Activated naive CD4-positive, alpha-beta T cell treated with anti-CD3 and anti-CD28 coated beads for 36 hours (primary cell): ENCODE measurements at places on chromosomes 4 and X. TPM values are rescaled to one million over a fixed set of nuclear protein-coding genes. Genes with fewer than 3 reads are reported as not detected.

The CC2D2A gene
- not detected for total RNA-seq

The DCLK2 gene
- not detected for total RNA-seq

The AGTR2 gene
- total RNA-seq: not detected

The PRDM5 gene
- total RNA-seq: 0.57 TPM

The GYPB gene
- not detected for total RNA-seq

GRCh38 chr4:88062843-88063242 is 55.4 kb downstream of the PKD2 start:
- no peak for DNase-seq
- no peak overlapping the region for H3K27ac ChIP-seq
- H3K27me3 ChIP-seq: no peaks in the 10 kb centered on the region
- peaks cover 11% of the 10 kb centered on the region for H3K36me3 ChIP-seq

DNA sequence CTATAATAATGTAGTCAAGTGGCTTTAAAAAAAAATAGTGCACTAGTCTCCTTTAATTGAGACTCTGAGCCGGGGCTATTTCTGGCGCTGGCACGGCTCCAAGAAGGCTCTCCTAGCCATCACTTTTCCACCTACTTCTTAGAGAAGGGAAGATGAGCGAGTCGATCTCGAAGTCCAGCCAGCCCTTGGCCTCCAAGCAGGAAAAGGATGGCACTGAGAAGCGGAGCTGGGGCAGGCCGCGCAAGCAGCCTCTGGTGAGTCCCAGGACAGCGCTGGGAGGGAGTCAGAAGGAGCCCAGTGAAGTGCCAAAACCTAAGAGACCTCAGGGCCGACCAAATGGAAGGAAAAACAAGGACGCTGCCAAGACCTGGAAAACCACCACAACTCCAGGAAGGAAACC is 531.9 kb downstream of the MAGEB5 start:
- H3K4me1 ChIP-seq: no peaks in the 10 kb centered on the region
- no peaks in the 10 kb centered on the region for H3K27me3 ChIP-seq
- H3K4me3 ChIP-seq: no peak overlapping the region
- H3K27ac ChIP-seq: no peak overlapping the region

DNA sequence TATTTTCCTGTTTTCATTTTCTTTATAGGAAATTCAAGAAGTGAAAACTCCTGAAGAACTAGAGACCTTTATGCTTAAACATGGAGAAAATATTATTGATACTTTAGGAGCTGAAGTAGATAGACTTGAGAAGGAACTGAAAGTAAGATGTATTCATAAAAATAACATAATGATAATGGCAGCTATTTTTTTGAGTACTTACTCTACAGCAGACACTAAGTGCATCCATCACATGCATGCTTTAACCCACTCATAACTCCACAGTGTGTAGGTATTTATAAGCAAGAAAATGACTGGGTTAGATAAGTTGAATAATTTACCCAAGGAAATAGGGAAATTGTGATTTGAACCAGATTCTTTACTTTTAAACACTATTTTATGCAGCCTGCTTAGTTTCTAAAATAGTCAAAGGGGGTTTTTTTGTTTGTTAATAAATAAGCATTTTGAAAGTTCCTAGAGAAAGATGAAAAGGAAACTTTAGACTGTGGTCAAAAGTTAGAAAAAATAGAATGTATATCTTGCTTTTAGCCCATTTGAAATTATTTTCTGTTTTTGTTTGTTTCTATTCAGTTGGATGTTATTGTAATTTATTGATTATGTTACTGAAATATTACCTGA is 74.2 kb downstream of the BEND4 start:
- H3K27me3 ChIP-seq: no peaks in the 10 kb centered on the region
- H3K4me1 ChIP-seq: no peaks in the 10 kb centered on the region
- H3K27ac ChIP-seq: no peak overlapping the region
- no peak for DNase-seq
- H3K36me3 ChIP-seq: peaks cover 8% of the 10 kb centered on the region
- no peak overlapping the region for H3K4me3 ChIP-seq

- no peak for DNase-seq
- no peaks in the 10 kb centered on the region for H3K36me3 ChIP-seq
- H3K27me3 ChIP-seq: no peaks in the 10 kb centered on the region
- no peak overlapping the region for H3K27ac ChIP-seq
Measured at GRCh38 chr4:35548921-35549320, 695.4 kb downstream of the ARAP2 start.

DNA sequence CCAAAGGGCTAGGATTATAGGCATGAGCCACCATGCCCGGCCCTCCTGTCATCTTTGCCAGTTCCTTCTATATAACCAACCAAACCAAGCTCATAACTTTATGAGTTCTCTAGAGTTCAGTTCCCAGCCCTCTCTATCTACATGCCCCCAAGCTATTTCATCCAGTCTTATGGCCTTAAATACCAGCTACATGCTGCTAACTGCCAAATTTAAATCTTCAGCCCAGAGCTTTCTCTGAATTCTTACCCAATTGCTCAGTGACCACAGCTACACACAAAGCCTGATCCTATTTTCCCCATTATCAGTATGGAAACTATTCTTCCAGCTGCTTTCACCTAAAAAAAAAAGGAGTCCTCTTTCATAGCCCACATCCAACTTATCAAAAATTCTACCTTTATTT is 23.1 kb downstream of the TMEM184C start:
- DNase-seq: no peak
- H3K36me3 ChIP-seq: peaks cover 53% of the 10 kb centered on the region
- no peak overlapping the region for H3K4me3 ChIP-seq
- no peaks in the 10 kb centered on the region for H3K27me3 ChIP-seq
- no peak overlapping the region for H3K27ac ChIP-seq

DNA sequence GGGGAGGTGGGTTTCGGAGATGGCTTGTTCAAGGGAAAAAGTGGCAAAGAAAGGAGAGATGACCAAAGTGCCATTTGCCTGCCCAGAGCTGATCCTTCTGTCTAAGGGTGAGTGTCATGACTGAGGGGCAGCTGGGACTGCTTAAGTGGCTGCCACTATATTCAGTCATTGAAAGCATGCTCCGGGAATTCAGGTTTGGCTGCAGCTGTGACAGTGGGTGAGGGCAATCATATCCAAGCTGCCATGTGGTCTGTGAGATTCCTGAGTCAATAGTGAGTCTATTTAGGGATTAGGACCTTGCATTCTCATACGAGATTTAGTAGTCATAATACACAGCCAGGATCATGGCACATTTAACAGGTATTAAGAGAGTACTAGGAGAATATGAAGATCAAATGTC is 138.8 kb upstream of the BANK1 start:
- H3K27ac ChIP-seq: no peak overlapping the region
- H3K4me1 ChIP-seq: no peaks in the 10 kb centered on the region
- no peaks in the 10 kb centered on the region for H3K36me3 ChIP-seq

DNA sequence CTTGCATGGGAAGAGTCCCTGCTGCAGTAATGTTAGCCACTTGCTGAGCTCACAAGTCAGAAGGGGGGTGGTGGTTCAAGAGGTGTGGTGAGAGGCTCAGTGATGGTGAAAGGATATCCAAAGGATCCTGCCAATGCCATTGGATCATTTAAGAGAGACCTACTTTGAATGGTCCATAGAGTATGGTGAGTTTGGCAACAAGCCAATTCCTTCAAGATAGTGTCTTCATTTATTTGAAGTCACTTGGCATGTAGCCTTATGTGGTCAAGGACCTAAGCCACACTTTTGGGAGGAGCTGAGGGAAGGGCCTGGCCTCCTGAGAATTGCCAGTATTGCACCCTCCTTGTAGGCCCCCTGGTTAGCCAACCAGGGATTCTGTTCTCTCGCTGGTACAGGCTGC is 87.9 kb downstream of the TSPAN7 start:
- H3K36me3 ChIP-seq: no peaks in the 10 kb centered on the region
- DNase-seq: no peak
- no peak overlapping the region for H3K27ac ChIP-seq
- no peaks in the 10 kb centered on the region for H3K27me3 ChIP-seq
- H3K4me3 ChIP-seq: no peak overlapping the region
- peaks cover 3% of the 10 kb centered on the region for H3K4me1 ChIP-seq

DNA sequence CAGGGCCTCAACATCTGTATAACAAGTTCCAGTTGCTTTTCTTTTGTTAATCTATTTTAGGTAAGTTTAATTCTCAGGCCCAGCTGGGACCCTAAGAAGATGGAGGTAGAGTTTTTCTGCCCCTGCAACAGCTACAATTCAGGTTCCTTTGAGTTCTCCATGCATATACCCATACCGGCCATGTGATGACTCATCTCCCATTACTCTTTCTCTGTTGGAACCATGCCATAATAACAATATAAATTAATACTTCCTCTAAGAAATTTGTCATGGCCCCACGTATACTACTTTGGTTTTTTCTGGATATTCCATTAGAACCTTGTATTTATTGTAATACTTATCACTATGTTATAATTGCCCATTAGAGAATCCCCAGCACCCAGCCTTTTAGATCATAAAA is 1.3 kb upstream of the INTU start:
- peaks cover 12% of the 10 kb centered on the region for H3K4me1 ChIP-seq
- no peak overlapping the region for H3K27ac ChIP-seq
- no peak for DNase-seq

DNA sequence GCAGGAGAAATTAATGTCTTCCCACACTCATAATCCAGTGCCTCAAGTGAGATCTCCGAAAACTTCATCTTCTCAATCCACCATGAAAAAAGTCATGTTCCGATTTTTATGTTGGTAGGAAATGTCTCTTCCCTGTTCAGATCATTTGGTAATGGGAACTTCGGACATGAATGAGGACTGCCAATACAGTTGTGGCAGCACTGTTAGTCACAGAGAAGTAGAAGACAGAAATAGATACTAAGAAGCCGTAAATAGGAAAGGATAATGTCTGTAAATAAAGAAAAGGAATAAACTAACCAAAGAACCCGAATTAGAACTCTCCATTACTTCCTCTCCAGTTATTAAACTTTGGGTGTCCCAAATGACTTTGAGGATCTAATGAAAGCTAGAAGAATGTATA is 69.6 kb downstream of the DDX60L start:
- no peak for DNase-seq

GRCh38 chr4:13888112-13888511 is 260.6 kb upstream of the BOD1L1 start:
- no peak overlapping the region for H3K4me3 ChIP-seq
- peaks cover 17% of the 10 kb centered on the region for H3K4me1 ChIP-seq
- H3K27me3 ChIP-seq: peaks cover 7% of the 10 kb centered on the region
- H3K27ac ChIP-seq: no peak overlapping the region

- no peak for DNase-seq
- H3K4me1 ChIP-seq: peaks cover 41% of the 10 kb centered on the region
- H3K4me3 ChIP-seq: no peak overlapping the region
Measured at GRCh38 chr4:177396352-177396751, 45.9 kb downstream of the AGA start.

DNA sequence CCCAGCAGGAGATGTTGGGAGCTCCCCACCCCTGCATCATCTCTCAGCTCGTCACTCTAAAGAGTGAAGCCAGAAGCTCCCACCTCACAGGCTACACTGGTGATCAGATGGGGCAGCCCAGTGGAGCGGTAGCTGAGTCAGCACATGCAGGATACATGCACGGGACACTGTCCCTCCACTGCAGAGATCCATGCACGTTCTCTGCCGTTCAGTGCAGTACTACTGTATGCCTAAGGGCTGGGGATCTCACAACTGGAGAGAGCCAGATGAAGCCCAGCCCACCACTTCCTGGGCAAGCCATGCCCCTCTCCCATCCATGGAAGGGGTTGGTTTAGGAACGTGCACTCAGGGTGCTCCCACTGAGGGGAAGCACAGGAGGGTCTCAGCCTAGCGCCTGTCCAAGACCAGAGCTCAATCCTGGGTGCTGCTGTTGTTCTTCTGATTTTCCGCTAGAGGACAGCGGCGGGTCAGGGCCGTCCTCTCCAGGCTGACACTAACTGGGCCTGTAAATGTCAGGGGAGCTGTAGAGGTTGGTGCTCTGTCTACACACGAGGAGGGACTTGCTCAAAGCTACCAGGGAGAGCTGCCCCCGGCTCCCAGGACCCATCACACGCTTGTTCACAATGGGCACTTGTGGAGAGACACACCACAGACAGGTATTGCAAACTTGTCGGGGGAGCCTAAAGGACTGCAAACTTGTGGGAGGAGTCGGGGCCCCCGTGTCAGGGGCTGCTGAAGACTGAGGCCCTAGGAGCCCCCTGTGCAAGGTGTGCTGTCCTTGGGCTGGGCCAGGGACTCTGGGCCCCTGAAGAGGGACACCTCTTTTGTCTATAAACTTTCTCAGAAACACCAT is 18.2 kb upstream of the ABLIM2 start:
- H3K4me1 ChIP-seq: no peaks in the 10 kb centered on the region
- H3K27ac ChIP-seq: no peak overlapping the region
- H3K36me3 ChIP-seq: no peaks in the 10 kb centered on the region
- H3K27me3 ChIP-seq: no peaks in the 10 kb centered on the region

- no peaks in the 10 kb centered on the region for H3K4me1 ChIP-seq
- no peaks in the 10 kb centered on the region for H3K36me3 ChIP-seq
- no peaks in the 10 kb centered on the region for H3K27me3 ChIP-seq
Measured at GRCh38 chr4:30616942-30617646, 103.1 kb upstream of the PCDH7 start.

DNA sequence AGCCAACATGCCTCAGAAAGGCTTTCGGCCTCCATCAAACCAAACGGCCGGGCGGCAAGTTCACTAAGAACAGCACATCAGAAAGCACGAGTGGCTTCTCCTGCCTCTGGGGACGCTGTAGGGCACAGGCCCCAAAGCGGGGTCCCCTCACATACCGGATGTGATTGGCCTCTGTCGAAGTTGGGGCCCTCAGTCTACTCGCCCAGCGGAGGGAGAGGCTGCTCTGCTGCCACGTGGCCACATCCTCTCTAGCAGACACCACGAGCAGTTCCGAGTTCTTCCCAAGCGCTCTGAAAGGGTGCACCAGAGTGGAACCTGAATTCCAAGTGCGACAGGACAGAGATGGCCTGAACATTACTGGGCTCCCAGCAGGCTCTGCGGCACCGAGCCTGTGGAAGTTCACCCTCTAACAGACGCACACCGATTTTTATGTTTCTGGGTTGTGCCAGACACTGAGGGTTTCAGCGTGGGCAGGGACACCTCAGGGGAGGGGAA is 21.1 kb downstream of the NOP14 start:
- H3K27me3 ChIP-seq: no peaks in the 10 kb centered on the region
- DNase-seq: no peak
- peaks cover 21% of the 10 kb centered on the region for H3K4me1 ChIP-seq
- H3K4me3 ChIP-seq: no peak overlapping the region

DNA sequence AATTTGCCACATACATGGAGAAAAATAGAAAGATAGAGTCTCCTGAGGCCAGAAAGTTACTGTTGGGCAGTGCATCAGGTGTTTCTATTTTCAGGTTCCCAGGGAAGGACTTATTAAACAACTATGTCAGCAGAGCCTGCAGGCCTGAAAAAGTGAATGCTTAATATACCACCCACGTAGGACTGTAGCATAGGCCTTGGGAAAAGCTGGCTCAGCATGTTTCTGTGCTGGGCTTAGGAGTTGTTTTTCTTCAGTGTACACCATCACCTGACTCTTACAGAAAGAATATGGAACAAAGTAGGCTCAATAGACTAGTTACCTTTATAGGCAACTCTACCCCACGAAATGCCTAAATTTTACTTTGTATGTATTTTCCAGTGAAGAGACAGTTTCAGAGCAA is 1385.9 kb downstream of the FAM133A start:
- H3K36me3 ChIP-seq: no peaks in the 10 kb centered on the region
- DNase-seq: no peak
- H3K27me3 ChIP-seq: no peaks in the 10 kb centered on the region
- H3K4me1 ChIP-seq: no peaks in the 10 kb centered on the region
- H3K4me3 ChIP-seq: no peak overlapping the region

GRCh38 chr4:102494603-102495002 is 6.6 kb upstream of the NFKB1 start:
- DNase-seq: no peak
- peaks cover 25% of the 10 kb centered on the region for H3K4me1 ChIP-seq
- no peaks in the 10 kb centered on the region for H3K36me3 ChIP-seq
- no peak overlapping the region for H3K4me3 ChIP-seq
- H3K27ac ChIP-seq: no peak overlapping the region
- H3K27me3 ChIP-seq: no peaks in the 10 kb centered on the region

- DNase-seq: no peak
- no peaks in the 10 kb centered on the region for H3K4me1 ChIP-seq
- H3K27ac ChIP-seq: no peak overlapping the region
- no peak overlapping the region for H3K4me3 ChIP-seq
- no peaks in the 10 kb centered on the region for H3K27me3 ChIP-seq
Measured at GRCh38 chr4:8912089-8912455, 40.4 kb upstream of the HMX1 start.
